ENCODE measurements at places on chromosomes 2 and 18.
A peak's percentile ranks its signal among the peaks of the same experiment; 100 is the strongest.

DNA sequence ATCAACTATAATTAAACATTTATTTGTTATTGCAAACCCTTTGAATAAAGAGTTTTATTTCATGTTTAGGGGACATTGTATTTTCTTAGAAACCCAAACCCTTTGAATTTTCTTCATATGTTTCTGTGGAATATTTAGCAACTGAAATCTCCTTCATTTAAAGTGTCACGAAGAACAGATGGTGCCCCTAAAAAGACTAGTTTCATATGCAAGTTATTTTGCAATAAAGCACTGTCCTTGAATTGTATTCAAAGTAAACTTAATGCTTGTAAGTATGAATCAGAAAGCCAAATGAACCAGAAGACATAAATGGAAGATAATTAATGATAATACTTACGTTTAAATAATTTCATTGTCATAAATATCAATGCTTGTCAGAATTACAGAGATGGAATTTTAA lies 151.9 kb upstream of the CWC22 start:
- no peak for DNase-seq

- no peak for DNase-seq
Measured at GRCh38 chr2:38439863-38440262, 62.8 kb upstream of the ATL2 start.

GRCh38 chr2:27102329-27102728 lies 15.8 kb downstream of the KHK start:
- no peak for DNase-seq

GRCh38 chr2:56184500-56185011 lies 766 bp downstream of the CCDC85A start:
- DNase-seq, result no peak

- no peak for DNase-seq
Measured at GRCh38 chr2:234626566-234627130, 129.8 kb upstream of the ARL4C start.

DNA sequence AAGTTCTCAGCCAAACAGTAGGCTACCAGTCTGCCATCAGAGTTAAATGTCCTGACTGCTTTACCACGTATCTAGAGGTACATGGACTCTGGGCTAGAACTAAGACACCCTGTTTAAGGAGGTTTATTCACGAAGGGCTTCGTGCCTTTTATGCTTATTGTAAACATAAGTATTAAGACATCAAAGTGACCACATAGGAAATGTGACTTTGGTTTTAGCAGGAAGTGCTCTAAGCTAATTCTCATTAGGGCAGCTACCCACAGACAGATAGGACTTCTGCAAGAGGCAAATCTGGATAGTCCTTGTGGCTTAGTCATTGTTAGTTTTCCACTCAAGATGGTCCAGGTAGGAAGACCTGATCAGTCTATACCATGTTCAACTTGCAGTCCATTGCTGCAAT lies 233.3 kb upstream of the MGAT5 start:
- peak; percentile 13 for DNase-seq

Data from CD4-positive, alpha-beta T cell treated with Interleukin-15 for 4 hours (primary cell).